ENCODE measurements at places on chromosomes 5 and 9.

DNA sequence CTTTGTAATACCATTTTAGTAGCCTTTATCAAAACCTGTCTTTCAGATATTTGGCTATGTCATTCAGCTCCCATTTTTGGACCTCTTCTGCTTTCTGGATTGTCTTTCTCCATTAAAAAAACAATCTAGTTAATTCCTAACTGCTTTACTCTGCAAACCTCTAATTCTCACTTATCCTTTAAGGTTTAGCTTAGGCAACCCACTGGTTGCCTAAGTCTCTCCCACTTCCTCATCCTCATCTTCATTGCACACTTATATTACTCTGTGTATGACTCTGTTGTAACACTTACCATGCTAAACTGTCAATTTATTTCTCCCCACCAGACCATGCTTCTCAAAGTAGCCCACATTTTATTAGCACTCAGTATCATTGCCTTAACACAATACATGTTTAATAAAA, 205.0 kb upstream of the DMRTA1 start:
- DNase-seq: no peak

GRCh38 chr5:180642779-180643178, 6.6 kb downstream of the FLT4 start:
- DNase-seq: no peak

DNA sequence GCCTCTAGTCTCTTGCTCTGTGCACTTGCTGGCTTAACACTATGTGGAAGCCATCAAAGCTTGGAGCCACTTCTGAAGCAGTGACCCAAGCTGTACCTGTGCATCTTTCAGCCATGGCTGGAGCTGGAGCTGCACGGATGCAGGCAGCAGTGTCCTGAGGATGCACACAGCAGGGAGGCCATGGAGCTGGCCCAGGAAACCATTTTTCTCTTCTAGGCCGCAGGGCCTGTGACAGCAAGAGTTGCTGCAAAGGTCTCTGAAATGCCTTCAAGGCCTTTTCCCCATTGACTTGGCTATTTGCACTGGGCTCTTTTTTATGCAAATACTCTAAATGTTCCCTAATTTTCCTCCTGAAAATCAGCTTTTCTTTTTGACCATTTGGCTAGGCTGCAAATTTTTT, 12.9 kb upstream of the ZNF484 start:
- DNase-seq: no peak

- no peak for DNase-seq
Observed at GRCh38 chr5:59598547-59598874, 295.0 kb downstream of the PDE4D start.
